ENCODE measurements at places on chromosomes 12 and 14.

DNA sequence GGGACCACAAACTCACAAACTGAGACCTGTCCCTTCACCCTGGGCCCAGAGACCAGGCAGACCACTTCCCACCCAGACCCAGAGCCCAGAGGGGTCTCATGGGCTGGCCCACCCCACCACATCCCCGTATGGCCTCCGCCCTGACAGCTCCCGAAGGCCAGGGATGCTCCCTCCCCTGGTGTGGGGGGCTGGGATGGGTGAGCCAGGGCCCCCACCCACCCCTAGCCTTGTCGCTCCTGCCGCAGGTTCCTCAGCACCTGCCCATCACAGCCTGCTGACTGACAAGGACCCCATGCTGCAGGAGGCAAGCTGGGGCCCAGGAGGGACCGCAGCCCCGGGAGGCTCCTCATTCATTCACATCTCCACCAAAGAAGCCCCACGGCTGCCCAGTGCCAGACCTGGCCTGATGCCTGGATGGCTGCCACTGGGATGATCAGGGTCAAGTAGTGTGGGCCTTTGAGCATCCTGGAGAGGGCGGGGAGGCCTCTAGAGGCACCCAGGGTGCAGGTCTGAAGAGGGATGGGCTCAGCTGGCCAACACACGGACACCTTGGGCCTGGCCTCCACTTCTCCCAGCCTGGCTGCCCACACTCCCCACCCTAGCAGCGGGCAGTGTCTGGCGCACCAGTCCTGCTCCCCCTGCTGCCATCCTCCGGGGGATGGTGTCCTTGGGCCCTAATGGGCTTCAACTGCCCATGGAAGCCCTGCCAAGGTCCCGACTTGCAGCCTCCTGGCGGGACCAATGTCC lies 24.7 kb upstream of the GPR132 start:
- no peak for DNase-seq

GRCh38 chr14:75088566-75089373 lies 19.3 kb downstream of the ZC2HC1C start:
- peak; percentile 27 for DNase-seq

GRCh38 chr14:25231004-25231403 lies 181.1 kb upstream of the STXBP6 start:
- DNase-seq, result no peak

GRCh38 chr12:92493816-92494215 lies 209.0 kb upstream of the PLEKHG7 start:
- DNase-seq, result no peak

All from activated CD4-positive, alpha-beta T cell treated with anti-CD3 and anti-CD28 coated beads for 24 hours (primary cell).